Uterine smooth muscle cell (primary cell): ENCODE measurements at places on chromosomes 5 and 9. TPM values are rescaled to one million over a fixed set of nuclear protein-coding genes. Genes with fewer than 3 reads are reported as not detected.

SYNPO gene
- total RNA-seq: 0.50 and 0.89 TPM in 2 replicates

LSM11 gene
- 5.7 and 6.6 TPM in 2 replicates for total RNA-seq

RGS14 gene
- total RNA-seq: 4.3 and 7.4 TPM in 2 replicates

GFI1B gene
- not detected in 2 replicates for total RNA-seq

INSL4 gene
- not detected in 2 replicates for total RNA-seq

SLC46A2 gene
- total RNA-seq: not detected in 2 replicates

FBXW2 gene
- total RNA-seq: 32.8 and 36.2 TPM in 2 replicates
